Activated CD8-positive, alpha-beta T cell treated with anti-CD3 and anti-CD28 coated beads for 36 hours (primary cell): ENCODE measurements at places on chromosomes 3 and 15. TPM values are rescaled to one million over a fixed set of nuclear protein-coding genes. Genes with fewer than 3 reads are reported as not detected.

DCLK3 gene
- not detected for total RNA-seq

LRRC34 gene
- 6.6 TPM for total RNA-seq

ANP32A gene
- 246 TPM for total RNA-seq

GRCh38 chr15:71658036-71658435 is 152.3 kb upstream of the NR2E3 start:
- no peak for DNase-seq
- no peak overlapping the region for H3K4me3 ChIP-seq
- peaks cover 3% of the 10 kb centered on the region for H3K27me3 ChIP-seq
- no peak overlapping the region for H3K27ac ChIP-seq
- no peaks in the 10 kb centered on the region for H3K4me1 ChIP-seq
- H3K36me3 ChIP-seq, result no peaks in the 10 kb centered on the region

DNA sequence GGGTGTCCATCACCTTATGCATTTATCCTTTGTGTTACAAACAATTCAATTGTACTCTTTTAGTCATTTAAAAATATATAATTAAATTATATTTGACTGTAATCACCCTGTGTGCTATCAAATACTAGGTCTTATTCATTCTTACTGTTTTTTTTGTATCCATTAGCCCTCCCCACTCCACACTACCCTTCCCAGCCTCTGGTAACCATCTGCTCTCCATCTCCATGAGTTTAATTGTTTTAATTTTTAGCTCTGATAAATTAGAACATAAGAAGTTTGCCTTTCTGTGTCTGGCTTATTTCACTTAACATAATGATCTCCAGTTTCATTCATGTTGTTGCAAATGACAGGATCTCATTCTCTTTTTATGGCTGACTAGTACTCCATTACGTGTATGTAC is 16.8 kb downstream of the C3orf20 start:
- DNase-seq, result no peak
- no peaks in the 10 kb centered on the region for H3K27me3 ChIP-seq
- no peak overlapping the region for H3K4me3 ChIP-seq
- no peaks in the 10 kb centered on the region for H3K36me3 ChIP-seq
- H3K4me1 ChIP-seq, result peaks cover 5% of the 10 kb centered on the region
